ENCODE measurements at places on chromosomes 3 and 15.

- no peak for DNase-seq
- peaks cover 12% of the 10 kb centered on the region for H3K36me3 ChIP-seq
- H3K4me1 ChIP-seq: no peaks in the 10 kb centered on the region
- no peak overlapping the region for H3K4me3 ChIP-seq
These were observed 3.5 kb downstream of the MYD88 start for GRCh38 chr3:38141952-38142273.

- H3K36me3 ChIP-seq: no peaks in the 10 kb centered on the region
- DNase-seq: no peak
These were observed 64.3 kb downstream of the OXSM start for GRCh38 chr3:25854214-25854613.

DNA sequence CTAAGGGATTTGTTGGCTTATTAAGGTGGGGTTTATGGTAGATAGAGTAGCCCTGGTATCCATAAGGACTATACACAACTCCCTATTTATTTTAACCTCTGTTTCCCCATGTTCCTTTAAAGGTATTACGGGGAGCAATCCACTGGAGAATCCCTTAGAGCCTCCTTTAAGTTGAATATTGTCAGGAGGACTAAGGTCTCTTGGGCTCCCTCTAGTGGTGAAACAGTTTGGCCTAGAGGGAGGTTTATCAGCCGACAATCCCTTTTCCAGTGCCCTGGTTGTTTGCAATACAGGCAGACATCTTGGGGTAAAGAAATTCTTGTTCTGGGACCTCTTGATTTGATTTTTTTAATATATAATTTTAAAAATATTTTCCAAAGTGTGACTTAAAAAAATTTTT, 12.9 kb downstream of the OPA1 start:
- peak; percentile 70 for DNase-seq
- no peaks in the 10 kb centered on the region for H3K27me3 ChIP-seq
- H3K4me1 ChIP-seq: no peaks in the 10 kb centered on the region
- no peak overlapping the region for H3K27ac ChIP-seq

GRCh38 chr3:177481329-177481728, 284.0 kb upstream of the TBL1XR1 start:
- no peaks in the 10 kb centered on the region for H3K36me3 ChIP-seq
- no peak for DNase-seq
- no peaks in the 10 kb centered on the region for H3K27me3 ChIP-seq
- H3K4me3 ChIP-seq: no peak overlapping the region
- peak overlapping the region; percentile 23 for H3K27ac ChIP-seq

GRCh38 chr3:159947220-159947619, 41.4 kb upstream of the IL12A start:
- no peaks in the 10 kb centered on the region for H3K4me1 ChIP-seq
- H3K27me3 ChIP-seq: no peaks in the 10 kb centered on the region
- no peak overlapping the region for H3K27ac ChIP-seq
- no peak for DNase-seq

DNA sequence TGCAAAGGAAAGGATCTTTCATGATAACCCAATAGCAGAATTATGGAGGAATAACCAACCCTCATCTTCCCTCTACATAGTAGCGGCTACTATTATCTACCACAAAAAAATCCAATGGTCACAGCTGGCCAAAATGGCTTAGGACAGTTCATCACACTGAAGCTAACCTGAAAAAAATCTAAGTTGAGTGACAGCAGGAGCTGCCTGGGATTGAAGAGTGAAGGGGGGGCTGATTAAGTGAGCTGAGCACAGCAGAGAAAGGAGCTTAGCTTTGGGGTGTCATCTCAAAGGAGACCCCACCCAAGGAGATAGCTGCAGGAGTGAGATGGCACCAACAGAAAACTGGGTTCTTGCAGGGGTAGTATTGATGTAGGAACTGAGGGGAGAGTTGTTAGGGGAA, 33.6 kb downstream of the CCNL1 start:
- H3K27ac ChIP-seq: peak overlapping the region; percentile 93
- no peaks in the 10 kb centered on the region for H3K27me3 ChIP-seq
- H3K4me3 ChIP-seq: no peak overlapping the region

- no peak overlapping the region for H3K4me3 ChIP-seq
- DNase-seq: peak; percentile 82
- H3K27me3 ChIP-seq: no peaks in the 10 kb centered on the region
These were observed 64.0 kb upstream of the C15orf61 start for GRCh38 chr15:67456677-67457529.

DNA sequence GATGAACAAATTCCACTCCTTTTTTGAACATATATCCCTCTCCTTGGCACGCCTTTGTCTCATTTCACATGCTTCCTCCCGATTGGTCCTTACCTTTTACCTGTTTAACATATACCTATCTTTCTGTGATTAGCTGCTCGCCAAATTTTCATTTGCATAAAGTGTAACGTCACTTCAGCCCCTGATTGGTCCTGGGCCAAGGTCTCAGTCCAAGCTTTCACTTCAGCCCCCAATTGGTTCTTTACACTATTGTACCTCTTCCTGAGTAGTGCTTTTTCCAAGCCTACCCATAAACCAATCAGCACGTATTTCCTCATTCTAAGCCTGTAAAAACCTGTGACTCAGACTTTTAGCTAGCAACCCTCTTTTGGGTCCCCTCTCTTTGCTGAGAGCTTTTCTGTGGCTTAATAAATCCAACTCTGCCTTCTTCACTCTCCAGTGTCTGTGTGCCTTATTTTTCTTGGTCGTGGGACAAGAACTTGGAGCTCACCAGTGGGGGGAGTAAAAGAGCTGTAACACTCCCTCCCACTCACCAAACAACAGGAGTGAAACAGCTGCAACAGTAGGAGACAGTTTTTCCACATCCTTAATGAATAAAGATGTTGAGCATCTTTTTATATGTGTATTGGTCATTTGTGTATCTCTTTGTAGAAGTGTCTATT, 584 bp upstream of the XCR1 start:
- no peak overlapping the region for H3K4me3 ChIP-seq
- H3K36me3 ChIP-seq: no peaks in the 10 kb centered on the region
- no peaks in the 10 kb centered on the region for H3K27me3 ChIP-seq
- no peak overlapping the region for H3K27ac ChIP-seq
- H3K4me1 ChIP-seq: no peaks in the 10 kb centered on the region

- no peak overlapping the region for H3K27ac ChIP-seq
- H3K4me3 ChIP-seq: peak overlapping the region; percentile 43
- peaks cover 11% of the 10 kb centered on the region for H3K4me1 ChIP-seq
- no peaks in the 10 kb centered on the region for H3K36me3 ChIP-seq
- DNase-seq: no peak
- H3K27me3 ChIP-seq: no peaks in the 10 kb centered on the region
These were observed 24.8 kb downstream of the GABRA5 start for GRCh38 chr15:26891448-26892181.

GRCh38 chr3:127027061-127027735, 44.3 kb downstream of the PLXNA1 start:
- no peak for DNase-seq
- no peak overlapping the region for H3K4me3 ChIP-seq
- no peak overlapping the region for H3K27ac ChIP-seq
- no peaks in the 10 kb centered on the region for H3K4me1 ChIP-seq
- H3K36me3 ChIP-seq: peaks cover 30% of the 10 kb centered on the region

DNA sequence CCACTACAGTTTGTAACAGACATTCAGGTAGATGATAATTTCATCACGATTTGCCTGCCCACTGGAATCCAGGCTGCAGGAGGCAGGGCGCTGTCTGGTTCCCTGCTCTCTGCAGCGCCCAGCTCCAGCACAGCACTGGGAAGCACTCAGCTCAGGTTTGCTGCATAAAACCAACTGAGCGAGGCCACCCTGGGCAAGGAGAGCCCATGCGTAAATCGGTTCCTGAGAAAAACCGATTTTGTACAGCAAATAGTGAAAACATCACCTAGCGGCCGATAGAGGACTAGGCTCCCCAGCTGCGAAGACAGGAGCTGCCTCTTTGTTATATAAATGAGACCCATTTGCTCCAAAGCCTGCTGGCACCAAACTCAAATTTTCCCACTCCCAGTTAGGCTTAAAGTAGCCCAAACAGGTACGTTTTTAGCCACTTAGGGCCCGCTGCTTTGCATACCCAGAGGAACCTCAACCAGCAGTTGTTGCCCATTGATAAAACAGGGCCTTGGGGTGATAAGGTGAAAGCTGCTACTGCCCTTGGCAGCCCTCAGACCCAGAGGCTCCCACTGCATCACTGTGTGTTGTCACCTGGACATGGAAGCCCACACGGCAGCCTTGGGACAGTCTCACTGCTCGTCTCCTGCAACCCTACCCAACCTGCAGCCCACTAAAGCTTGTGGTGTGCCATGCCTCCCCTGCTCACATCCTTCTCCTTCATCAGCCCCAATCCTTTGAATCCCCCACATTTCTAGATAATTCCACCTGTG, 47.5 kb downstream of the ALDH1L1 start:
- no peaks in the 10 kb centered on the region for H3K27me3 ChIP-seq
- no peaks in the 10 kb centered on the region for H3K36me3 ChIP-seq

GRCh38 chr3:194364314-194364651, 5.3 kb downstream of the LRRC15 start:
- H3K4me3 ChIP-seq: no peak overlapping the region
- no peaks in the 10 kb centered on the region for H3K4me1 ChIP-seq
- H3K27ac ChIP-seq: no peak overlapping the region
- no peaks in the 10 kb centered on the region for H3K27me3 ChIP-seq
- no peaks in the 10 kb centered on the region for H3K36me3 ChIP-seq

GRCh38 chr3:193630005-193630404, 37.0 kb downstream of the OPA1 start:
- no peak overlapping the region for H3K4me3 ChIP-seq
- no peaks in the 10 kb centered on the region for H3K36me3 ChIP-seq
- H3K4me1 ChIP-seq: no peaks in the 10 kb centered on the region
- DNase-seq: no peak
- H3K27ac ChIP-seq: no peak overlapping the region

DNA sequence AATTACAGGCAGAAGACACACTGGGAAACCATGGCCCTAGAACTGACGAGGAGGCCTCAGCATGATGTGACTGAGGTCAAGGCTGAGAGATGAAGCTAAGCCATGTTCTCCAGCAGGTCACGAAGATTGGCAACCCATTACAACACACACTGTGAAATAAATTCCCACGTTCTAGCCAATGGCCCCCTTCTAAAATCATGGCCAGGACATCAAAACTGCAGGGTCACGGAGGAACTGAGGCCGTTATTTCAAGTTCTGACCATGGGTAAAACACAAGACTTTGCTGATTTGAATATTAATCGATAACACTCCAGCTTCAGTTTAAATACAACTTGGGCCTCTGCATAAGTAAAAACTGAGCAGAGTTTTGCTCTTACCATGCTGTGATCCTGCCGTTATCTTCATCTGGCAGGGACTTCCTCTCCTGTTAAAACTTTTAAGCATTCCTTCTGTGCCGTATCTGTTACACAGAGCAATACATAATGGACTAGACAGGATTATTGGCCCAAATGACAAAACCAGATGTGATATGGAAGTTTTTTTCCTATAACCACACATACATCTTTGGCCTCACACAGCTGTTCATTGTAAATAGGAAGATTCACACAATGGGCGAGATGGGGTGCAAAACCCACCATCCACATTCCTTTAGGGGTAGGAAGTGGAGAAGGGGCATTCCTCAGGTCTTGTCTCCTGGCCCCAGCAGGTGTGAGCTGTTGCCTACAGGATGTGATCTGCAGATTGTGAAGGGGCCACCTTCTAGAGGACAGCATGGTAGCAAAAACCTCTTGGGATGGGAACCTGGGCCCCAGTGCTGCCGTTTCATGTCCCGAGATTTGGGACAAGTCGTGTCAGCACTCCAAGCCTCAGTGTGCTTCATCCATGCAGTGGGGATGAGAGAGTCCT, 207.4 kb downstream of the OPA1 start:
- H3K4me1 ChIP-seq: peaks cover 1% of the 10 kb centered on the region
- no peak overlapping the region for H3K27ac ChIP-seq
- H3K4me3 ChIP-seq: no peak overlapping the region
- no peaks in the 10 kb centered on the region for H3K27me3 ChIP-seq
- no peaks in the 10 kb centered on the region for H3K36me3 ChIP-seq
- no peak for DNase-seq

GRCh38 chr15:67746022-67746421, 79.3 kb upstream of the SKOR1 start:
- no peak for DNase-seq
- no peaks in the 10 kb centered on the region for H3K36me3 ChIP-seq
- H3K4me1 ChIP-seq: no peaks in the 10 kb centered on the region
- H3K27ac ChIP-seq: no peak overlapping the region
- no peaks in the 10 kb centered on the region for H3K27me3 ChIP-seq
- H3K4me3 ChIP-seq: no peak overlapping the region

GRCh38 chr3:31575448-31575847, 42.7 kb downstream of the STT3B start:
- H3K36me3 ChIP-seq: no peaks in the 10 kb centered on the region
- H3K4me1 ChIP-seq: no peaks in the 10 kb centered on the region
